ENCODE measurements at places on chromosomes 3 and 15.
A peak's percentile ranks its signal among the peaks of the same experiment; 100 is the strongest.

GRCh38 chr15:76310475-76311099, 682 bp downstream of the ETFA start:
- no peak for DNase-seq

GRCh38 chr3:107925851-107926250, 165.0 kb downstream of the CD47 start:
- DNase-seq: no peak

GRCh38 chr3:136909187-136909586, 47.2 kb downstream of the NCK1 start:
- no peak for DNase-seq

- DNase-seq: no peak
Measured at GRCh38 chr3:40417845-40418543, 31.0 kb downstream of the ENTPD3 start.

DNA sequence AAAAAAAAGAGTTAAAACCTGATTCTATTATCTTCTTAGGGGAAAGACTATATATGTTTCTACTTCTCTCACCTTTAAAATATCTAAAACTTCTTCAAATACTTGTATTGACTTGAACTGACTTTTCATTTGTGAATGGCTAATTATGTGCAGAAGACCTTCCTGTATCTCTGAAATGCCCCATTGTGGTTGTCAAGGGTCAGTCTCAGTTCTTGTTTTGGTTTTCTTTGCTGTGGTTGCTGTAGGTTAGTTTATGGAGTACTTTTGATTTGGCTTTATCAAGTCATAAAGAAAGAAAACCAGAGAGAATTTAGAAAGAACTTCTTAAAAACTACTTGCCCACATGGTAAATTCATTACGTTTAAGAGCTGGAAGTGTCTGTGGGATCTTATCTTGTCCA, 345.3 kb upstream of the POU1F1 start:
- no peak for DNase-seq

DNA sequence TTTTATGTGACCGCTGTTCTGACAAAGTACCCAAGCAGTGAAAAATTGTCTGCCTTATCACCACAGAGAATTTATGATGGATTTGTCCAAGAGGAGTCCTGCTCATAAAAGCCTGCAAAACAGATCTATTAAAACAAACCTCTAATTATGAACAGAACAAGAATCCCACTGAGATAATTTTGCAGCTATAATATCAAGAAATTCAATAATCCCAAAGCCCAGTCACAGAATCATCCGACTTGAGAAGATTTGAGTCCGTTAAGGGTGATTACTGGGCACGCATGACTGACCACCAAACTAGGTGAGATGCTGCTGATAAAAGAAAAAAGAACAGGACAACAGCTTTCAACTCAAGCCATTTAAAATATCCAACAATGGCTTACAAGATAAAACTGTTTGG, 231.0 kb upstream of the WNT5A start:
- DNase-seq: no peak

DNA sequence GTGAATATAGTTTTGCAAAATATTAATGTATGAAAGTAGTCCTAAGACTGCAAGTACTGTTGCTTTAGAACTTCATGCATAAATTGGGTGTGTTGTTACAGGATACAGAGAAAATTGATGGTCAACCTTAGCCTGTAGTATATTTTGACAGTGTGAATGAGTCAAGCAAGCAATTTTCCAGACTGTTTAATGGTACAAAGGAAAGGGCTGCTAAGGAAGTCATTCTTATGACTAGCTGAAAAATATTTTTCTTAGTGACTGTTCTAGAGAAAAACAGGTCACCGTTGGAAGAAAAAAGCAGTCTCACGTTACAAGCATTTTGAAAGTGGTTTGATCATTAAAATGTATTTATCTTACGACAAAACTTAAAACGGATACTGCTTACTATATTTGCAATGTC, 49.2 kb downstream of the MBNL1 start:
- no peak for DNase-seq

- no peak for DNase-seq
Measured at GRCh38 chr15:69468241-69469121, 15.9 kb downstream of the RPLP1 start.

DNA sequence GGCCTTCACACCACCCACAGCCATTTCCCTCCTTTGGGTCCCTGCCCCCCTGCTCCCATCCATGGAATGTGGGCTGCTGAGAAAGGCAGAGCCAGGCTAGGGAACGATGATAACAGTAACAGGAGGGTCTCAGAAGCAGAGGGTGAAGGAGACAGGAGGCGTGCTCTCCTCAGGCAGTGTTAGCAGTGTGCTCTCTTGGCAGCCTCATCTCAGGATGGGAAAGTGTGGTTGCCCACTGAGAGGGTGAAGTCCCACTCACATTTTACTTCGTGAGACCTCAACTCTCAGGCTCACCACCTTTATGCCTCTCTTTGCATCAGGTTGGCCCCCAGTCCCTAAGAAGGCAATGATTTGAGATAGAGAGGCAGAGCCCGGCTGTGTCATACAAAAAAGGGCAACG, 24.5 kb downstream of the TIGIT start:
- no peak for DNase-seq

DNA sequence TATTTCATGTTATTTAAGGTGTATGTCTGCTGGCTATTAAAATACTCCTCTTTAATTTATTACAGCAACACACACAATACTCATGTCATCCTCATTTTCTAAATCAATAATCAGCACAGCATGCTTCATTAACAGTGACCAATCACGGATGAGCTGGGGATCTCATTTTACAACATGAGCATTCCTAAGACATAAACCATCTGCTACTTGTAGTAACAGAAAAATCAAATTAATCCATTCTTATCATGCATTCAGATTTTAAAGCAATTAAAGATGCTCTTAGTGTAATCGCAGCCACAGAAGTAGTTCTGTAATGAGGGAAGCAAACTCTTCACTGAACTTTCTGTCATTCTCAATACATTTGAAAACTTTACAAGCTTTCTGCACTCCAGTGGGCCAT, 191.1 kb downstream of the TBC1D5 start:
- no peak for DNase-seq

GRCh38 chr15:39357480-39358268, 223.2 kb upstream of the THBS1 start:
- DNase-seq: no peak

DNA sequence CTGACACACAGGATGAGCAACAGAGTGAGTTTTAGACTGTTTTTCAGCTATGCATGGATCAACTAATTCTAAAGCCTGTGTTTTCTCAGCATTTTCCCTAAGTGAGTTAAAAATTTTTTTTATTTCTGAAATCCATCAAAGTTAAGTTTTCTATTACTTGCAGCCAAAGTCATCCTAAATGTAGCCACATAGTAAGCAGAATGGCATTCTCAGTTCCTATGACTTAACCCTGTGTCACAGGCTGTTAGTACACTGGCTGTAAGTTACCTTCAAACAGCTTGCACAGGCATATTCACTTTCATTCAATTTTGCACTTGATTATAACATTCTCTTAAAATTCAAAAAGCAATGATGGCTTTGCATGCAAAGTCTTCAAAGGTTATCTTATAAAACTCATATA, 368.2 kb downstream of the OCA2 start:
- no peak for DNase-seq

GRCh38 chr3:141959589-141960554, 83.4 kb downstream of the ATP1B3 start:
- DNase-seq: no peak

GRCh38 chr3:186807231-186807630, 949 bp upstream of the RFC4 start:
- DNase-seq: no peak

DNA sequence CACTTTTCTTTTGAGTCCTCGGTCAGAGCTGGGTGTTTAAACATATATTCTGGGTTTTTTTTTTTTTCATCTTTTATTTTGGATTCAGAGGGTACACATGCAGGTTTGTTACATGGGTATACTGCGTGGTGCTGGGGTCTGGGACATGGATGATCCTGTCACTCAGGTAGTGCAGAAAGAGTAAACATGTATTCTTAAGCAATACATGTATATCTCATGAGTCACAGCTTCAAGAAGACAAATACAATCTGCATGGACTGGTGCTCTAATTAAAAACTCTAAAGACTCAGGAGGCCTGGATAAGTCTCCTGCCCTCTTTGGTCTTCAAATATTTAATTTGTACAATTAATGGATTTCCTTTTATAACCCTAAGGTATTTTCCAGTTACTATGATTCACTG, 50.6 kb upstream of the PHLDB2 start:
- DNase-seq: no peak

- no peak for DNase-seq
Measured at GRCh38 chr15:100732211-100733055, 130.0 kb downstream of the ASB7 start.

- no peak for DNase-seq
Measured at GRCh38 chr3:52104684-52105640, 48.6 kb upstream of the DUSP7 start.

DNA sequence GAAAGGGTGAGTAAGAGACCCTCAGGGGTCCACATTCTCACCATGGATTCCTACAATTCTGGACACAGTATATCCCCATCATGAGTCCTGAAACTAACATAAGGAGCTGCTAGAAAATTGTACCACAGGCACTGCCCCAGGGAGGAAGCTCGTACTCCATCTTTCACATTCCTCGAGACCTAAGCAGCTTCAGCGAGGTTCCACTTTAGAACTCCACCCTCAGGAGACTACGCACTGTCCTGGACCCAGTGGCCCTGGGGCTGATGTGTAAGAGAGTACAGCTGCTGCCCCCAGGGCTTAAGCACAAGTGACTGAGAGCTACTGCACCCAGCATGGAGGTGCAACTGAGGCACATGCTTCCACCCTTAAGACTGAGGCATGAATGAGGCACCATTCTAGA, 352.5 kb downstream of the ZNF385D start:
- no peak for DNase-seq

GRCh38 chr3:195732940-195733339, 12.2 kb downstream of the MUC20 start:
- peak; percentile 65 for DNase-seq

DNA sequence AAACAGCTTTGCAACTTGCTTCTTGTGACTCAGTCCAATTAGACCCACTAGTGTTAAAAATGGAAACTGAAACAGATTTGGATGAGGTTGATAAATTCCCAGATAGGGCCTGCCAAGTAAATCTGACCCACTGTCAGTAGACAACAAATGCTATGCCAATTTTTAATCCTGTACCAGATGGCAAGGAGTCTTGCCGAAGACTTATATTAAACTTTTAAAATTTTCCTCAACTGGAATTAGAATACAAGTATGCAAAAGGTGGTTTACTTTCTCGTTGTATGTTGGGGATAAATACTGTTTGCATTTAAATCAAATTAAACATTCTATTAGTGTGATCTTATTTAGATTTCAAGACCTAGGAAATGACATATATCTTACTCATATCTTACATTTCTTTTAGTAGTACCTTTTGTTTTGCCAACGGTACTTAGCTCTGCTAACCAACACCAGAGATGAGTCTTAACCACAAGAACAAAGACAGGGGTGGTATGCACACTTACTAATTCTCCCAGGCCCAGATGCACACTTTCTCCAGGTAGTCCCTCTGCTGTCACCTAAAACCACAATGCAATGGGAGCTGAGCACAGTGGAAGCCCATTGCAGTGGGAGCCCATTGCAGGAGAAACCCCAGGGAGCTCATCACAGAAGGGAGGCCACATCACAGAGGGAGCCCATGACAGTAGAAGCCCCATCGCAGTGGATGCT, 77.8 kb downstream of the WWTR1 start:
- no peak for DNase-seq

GRCh38 chr3:197750396-197750831, 731 bp downstream of the FYTTD1 start:
- peak; percentile 73 for DNase-seq

DNA sequence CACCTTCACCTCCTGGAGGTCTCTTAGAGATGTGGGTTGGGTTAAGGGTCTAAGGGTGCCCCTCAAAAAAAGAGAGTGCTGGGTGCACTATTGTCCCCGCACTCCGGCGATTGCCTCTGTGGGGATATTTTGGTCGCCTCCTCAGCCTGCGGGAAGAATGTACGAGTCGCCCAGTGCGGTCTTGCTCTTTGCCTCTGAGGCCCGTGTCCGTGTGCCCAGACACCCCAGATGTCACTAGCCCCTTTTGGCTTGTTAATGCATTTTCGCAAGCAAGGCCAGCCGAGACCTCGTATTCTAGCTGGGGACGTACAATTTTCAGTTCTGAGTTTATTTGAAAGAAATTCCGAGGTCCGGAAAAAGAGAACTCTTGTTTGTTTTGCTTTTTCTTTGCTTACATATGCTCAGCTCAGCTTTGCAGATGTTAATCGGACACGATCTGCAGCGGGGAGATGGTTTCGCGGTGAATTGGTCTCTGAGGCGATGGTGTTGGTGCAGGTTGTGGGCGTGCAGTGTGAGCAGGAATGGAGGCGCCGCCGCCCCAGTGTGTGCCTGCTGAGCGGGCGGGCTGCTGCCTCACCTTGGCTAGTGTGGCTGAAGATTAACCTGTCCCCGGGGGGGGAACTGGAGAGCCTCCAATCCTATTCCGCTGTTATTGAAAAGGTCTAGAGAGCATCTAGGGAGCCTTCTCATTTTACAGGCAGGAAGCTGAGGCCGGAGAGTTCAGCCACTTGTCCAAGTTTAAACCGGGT, 1.4 kb downstream of the ST6GAL1 start:
- DNase-seq: no peak

DNA sequence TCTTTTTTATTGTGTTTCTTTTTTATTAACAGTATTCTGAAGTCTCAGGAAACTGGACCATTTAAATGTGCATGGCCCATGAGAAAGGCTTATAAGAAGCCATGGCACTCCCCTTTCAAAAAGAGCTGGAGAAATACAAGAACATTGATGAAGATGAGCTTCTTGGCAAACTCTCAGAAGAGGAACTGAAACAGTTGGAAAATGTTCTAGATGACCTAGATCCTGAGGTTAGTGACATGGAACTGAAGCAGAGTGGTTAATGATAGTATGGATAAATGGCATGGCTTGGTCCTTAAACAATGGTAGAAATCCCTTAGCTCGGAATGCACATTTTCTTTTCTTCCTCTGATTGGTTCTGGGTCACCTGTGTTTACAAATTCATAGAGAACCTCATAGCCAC, 14.9 kb downstream of the TMOD2 start:
- no peak for DNase-seq

DNA sequence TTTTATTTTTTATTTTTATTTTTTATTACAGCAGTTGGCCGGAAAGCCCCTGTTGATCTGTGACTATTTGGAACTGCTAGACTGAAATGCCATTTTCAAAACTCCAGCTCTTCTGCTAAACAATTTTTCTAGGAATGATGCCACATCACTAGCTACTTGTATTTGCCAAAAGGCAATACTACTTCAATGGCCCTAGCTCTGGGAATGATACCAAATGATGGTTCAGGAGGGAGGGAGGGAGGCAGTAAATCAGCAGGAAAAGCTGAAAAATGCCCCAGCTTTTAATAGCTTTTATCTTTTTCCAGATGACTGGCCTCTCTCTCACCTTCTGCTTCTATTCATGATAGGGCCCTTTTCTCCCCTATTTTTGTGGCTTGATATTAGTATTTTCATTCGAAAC, 2.6 kb upstream of the CHL1 start:
- no peak for DNase-seq
